ENCODE measurements at places on chromosomes 16 and 17.
A peak's percentile ranks its signal among the peaks of the same experiment; 100 is the strongest.

GRCh38 chr16:84785843-84786581, 33.8 kb upstream of the CRISPLD2 start:
- DNase-seq: no peak

DNA sequence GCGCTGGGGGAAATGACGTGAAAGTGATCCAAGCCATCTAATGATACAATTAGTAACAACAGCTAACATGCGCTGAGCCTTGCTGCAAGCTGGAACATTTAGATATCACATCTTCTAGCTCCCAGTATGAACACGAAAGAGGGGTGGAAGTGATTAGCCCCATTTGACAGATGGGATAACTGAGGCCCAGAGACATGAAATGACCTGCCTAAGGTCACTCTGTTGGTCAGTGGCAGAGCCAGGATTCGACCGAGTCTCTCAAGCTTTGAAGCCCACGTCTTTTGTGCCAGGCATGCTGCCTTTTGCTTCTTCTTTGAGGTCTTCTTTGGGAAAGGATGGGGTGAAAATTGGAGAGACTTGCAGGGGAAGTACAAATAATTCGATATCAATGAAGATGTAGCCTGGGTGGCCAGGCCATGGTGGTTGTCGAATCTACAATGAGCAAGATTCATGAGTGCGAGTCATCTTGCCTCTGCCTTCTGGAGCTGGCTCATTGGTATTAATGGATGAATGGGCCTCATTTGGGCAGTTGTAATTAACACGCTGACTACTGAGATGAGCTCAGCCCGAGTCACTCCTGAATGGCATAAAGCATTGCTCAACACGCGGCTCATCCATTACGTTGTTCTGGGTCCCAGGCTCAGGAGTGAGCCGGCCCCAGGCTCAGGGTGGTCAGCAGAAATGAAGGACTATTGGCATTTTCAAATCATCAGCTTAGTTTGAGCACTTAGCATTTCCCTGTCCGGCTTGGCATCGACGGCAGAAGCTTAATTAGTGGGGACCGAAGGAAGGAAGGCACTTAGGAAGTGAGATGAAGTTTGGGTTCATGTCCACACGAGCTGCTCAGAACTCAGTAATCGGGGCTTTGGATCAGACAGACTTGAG, 28.0 kb upstream of the GPRC5B start:
- no peak for DNase-seq

- DNase-seq: no peak
Observed at GRCh38 chr16:60566901-60567300, 1469.3 kb downstream of the CDH8 start.

- no peak for DNase-seq
Observed at GRCh38 chr17:55152236-55152635, 112.5 kb upstream of the HLF start.

GRCh38 chr17:62724398-62725146, 83.5 kb downstream of the MARCHF10 start:
- peak; percentile 56 for DNase-seq

DNA sequence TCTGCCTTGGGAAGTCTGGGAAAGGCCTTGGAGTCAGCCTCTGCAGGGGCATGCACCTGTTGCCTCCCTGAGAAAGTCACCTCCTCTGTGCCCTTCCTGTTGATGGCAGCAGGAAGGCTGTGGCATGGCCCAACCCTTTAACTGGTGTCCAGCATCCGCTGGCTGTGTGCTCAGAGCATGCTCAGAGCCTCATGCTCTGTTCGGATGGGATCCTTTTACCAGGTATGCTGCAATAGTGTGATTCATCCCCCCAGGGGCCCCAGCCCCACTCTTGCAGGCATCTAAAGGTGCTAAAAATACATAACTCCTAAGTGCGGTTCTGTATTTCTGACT, 24.9 kb downstream of the KLHL36 start:
- DNase-seq: no peak

DNA sequence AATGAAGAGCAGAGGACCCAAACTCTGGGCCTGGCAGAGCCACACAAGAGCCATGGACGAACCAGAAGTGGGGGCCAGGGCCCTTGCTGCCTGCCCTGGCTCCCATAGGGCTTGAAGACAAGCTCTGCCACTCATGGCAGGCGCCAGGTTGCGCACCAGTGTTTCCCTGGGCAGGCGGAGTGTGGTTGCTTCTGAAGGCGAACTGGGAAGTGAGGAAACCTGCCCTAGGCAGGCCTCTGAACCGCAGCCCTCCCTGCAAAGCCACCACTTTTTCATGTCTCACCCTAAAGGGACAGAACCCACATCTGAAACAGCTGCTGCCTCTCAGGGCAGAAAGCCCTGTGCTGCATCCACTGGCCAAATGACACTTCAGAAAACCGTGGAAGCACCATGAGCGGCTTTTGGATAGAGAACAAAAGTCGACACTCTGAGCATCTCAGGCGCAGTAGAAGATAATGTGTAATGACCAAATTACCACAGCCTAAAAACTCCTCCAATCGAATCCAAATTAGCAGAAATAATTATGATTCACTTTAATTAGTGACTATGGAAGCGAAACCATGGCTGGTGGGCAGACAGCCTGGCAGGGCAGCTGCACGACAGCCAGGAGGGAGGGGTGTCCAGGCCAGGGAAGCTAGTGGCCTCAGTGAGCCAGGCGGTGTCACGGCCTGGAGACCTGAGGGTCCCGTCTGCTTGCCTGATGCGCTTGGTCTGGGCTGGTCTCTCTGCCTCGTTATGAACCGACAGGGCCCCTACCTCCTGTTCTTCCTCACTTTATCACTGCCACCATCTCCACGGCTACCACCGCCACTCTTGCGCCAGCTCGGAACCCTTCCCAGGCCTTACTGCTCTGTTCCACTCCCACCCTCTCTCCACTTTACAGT, 59.1 kb downstream of the PRMT7 start:
- peak; percentile 46 for DNase-seq

- DNase-seq: no peak
Observed at GRCh38 chr16:4557973-4558372, 1.8 kb downstream of the C16orf96 start.

- DNase-seq: peak; percentile 16
Observed at GRCh38 chr17:61635913-61636432, 45.0 kb upstream of the NACA2 start.

GRCh38 chr16:55357241-55357640, 33.2 kb downstream of the IRX6 start:
- no peak for DNase-seq

DNA sequence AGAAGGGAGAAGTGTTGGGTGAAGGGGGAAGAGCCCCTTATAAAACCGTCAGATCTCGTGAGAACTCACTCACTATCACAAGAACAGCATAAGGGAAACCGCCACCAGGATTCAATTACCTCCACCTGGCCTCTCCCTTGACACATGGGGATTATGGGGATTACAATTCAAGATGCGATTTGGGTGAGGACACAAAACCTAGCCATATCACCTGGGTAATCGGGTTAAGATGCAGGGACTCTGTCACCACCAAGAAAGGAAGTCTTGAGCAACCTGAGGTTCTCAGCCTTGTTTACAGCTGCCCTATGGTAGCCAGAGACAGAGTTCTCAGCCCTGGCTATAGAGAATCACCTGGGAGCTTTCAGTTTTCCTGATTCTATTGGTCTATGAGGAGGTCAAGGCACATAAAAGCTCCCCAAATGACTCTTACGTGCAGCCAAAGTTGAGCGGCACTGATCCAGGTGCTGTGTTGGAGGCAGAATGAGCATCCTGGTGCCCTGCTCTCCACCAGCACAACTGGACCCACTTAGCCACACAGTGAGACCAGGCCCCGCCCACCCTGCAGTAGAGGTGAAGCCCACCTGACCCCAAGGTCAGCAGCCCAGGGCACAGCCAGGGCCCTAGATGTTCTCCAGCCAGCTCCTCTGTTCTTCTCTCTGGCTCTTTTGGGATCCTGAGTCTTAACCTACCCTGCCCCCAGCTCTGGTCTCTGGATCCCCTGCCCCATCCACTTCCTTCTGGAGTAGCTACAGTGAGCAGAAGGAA, 138.5 kb upstream of the CDH5 start:
- no peak for DNase-seq

DNA sequence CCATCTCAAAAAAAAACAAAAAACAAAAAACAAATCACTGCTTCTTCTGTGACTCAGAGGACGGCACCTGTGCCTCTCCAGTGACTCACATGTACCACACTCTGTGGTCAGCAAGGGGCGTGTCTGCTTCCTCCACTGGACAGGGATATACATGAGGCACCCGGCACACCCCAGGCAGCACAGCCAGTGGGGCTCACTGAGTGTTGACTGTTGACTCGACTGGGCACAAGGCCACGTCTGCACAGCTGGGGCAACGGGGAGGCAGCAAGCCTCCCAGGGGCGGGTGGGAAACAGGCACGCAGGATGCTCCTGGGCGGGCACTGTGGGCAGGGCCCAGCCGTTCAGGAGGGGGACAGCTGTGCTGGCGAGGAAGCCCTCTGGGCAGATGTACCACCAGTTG, 64.1 kb downstream of the TIMM22 start:
- DNase-seq: no peak

DNA sequence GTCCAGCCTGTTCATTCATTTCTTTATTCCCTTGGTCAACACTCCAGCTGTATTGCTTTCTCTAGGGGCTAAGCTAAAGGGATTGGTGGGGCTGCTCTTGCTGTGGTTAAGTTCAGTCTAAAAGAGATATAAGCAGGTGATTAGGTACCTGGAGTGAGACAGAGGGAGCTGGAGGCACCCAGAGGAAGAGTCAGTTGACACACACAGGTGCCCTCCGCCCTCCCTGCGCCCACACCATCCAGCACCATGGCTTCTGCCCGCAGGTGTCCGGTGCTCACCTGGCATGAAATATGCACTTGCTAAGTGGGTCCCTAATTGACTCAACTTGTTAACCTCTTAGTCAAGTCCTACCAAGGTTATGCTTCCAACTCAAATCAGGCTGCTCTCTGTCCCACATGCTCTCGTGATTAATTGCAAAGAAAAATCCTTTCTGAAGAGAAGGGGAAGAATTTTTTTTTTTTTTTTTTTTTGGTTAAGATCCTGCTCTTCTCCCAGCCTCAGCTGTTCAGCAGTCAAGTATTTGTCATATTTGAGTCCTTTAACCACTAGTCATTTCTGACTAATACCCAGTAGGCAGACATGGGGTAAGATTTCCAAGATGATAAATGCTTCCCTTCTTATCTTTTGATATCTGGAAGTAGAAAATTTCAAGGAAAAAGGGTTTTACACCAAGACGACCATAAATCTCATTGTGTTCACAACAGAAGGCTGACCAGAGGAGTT, 199.8 kb upstream of the WSCD1 start:
- DNase-seq: no peak

- DNase-seq: no peak
Observed at GRCh38 chr16:11408216-11408615, 63.0 kb downstream of the RMI2 start.

DNA sequence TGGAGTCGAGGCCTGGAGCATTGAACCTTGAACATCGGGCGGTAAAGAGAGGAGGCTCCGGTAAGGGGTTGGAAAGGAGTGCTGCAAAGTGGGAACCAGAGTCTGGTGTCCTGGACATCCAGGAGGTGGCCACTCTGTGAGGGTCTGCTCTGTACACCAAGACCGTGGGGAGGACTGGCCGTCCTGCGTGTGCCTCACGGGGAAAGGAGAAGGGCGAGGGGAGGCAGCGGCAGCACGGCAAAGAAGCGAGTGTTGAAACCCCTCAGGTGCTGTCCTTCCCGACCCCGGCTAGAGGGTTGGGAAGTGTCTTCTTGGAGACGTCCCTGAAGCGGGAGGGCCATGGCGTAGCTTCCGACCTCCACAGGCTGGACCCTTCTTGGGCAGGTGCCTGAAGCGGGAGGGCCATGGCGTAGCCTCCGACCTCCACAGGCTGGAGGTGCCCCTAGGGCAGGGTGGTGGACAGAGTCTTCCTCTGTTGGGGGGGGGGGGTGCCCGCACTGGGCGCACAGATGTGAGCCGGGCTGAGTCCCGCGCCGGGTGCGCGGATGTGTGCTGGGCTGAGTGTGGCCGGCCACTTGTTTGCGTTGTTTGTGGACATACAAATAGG, 42.0 kb downstream of the FOXK2 start:
- no peak for DNase-seq

DNA sequence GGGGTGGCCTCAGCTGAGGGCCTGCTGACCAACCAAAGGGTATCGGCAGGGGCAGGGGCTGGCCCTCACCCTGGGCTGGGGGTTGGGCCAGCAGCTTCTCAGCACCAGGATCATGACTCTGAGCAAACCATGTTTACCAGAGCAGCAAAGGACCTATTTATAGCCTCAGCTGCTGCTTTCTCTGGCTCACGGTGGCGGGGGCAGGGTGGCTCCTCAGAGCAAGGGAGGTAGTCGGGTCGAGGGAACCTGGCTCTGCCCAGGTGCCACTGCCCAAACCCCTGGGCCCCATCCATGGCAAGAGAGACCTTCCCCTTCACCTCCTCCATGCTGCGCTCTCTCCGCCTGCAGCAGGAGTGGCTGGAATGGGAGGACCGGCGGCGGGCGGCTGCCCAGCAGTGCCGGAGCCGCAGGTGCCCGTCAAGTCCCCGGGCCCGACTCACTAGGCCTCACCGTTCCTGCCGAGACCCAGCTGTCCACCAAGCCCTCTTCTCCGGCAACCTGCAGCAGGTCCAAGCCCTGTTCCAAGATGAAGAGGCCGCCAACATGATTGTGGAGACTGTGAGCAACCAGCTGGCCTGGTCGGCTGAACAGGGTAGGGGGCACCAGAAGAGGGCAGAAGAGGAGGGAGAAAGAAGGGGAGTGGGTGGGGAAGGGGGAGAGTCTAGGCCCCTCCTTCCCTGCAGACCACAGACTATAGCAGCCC, at the start of gene ASB16:
TSS of gene ASB16 (plus strand) at position 206 of the 703 bp plus-strand sequence. CDS start at position 292, 86 bp downstream.
- no peak for DNase-seq

- peak; percentile 59 for DNase-seq
Observed at GRCh38 chr17:58329035-58329809, 627 bp upstream of the TSPOAP1 start.

GRCh38 chr17:28071179-28071578, 28.7 kb downstream of the NLK start:
- DNase-seq: no peak

- DNase-seq: no peak
Observed at GRCh38 chr17:10523064-10523463, 4.7 kb upstream of the MYH1 start.
